ENCODE measurements at places on chromosomes 1 and 21.

DNA sequence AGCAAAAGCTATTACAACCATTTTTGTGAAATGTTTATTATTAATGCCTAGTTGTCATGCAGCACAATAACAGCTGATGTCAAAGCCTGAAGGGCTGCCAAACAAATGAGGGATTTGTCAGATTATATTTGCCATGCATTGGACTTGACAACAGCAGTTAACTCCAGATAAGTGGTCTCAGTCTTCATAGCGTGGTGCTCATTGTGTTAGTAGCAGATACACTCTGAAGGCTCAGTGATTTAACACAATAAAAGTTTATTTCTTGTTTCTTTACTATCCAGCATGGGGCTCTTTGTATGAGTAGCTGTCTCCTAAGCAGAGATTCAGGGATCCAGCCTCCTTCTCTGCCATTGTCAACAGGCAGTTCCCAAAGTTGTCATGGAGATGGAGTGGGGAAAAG is 76.0 kb upstream of the PTGFRN start:
- no peak for DNase-seq

- no peak for DNase-seq
These were observed 95.9 kb downstream of the RASAL2 start for GRCh38 chr1:178189814-178190213.

DNA sequence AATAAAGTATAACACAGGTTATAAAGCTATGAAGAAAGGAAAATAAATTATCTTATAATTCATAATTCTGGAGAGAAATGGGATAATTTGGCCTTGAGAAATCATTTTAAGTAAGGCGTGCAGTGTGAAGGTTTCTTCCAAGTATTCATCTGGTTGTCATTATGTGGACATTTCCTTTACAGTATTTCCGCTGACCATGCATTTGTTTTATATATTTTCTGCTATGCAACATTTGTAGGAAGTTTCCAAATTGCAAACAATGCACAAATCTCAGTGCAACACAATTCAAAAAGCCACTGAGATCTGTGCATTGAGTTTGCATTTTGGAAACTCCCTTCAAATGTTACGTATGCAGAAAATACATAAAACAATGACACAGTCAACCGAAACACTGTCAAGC is 17.8 kb downstream of the ZNF670 start:
- DNase-seq, result no peak

DNA sequence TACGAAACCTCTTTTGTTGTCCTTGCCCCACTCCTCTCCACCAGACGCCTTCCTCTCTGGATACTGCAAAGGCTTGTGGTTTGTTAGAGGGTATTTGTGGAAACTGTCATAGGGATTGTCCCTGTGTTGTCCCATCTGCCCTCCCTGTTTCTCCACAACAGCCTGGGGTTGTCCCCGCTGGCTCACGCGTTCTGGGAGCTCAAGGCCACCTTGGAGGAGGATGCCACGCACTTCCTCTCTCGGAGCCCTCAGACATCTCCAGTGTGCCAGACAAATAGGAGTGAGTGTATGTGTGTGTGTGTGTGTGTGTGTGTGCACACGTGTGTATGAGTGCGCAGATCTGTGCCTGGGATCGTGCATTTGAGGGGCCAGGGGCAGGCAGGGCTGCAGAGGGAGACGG is 37.6 kb upstream of the IL19 start:
- DNase-seq, result no peak

- DNase-seq, result peak; percentile 37
These were observed 81.6 kb upstream of the LRRC8D start for GRCh38 chr1:89739013-89739843.

DNA sequence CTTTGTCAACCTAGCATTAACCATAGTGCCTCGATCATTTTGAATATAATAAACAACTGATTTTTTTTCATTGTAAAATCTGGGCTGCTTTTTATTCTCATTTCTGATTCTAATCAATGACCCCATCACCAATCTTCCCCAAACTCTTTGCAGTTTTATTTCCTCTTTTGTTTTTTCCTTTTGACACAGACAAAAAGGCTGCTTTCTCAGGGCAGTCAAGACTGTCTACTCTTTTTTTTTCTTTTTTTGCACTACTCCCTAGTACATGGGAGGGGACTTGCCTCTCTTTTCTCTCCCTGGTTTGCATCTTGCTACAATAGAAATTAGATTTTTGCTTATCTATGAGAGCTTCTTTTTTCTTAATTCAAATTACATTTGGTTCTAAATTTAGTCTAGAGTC is 987.9 kb downstream of the ADGRL2 start:
- no peak for DNase-seq

- DNase-seq, result no peak
These were observed 126.3 kb upstream of the TMPRSS2 start for GRCh38 chr21:41634211-41634694.

DNA sequence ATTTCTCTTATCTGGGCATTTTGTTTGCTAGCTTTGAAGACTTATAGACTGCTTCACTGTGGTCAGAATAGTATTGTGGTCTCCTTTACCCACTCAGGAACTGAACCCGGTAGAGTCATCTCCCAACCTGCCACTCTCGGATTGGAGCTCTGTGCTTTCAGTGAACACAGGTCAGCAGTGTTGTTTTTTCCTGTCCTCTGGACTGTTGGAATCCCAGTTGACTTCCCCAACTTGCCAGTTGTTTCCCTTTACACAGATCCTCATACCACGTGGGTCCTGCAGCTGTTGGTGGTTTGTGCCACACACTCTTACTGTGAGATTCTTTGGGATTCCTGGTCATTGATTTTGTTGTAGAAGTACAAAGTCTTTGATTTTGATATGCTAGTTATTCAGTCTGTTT is 214.1 kb downstream of the DYRK1A start:
- no peak for DNase-seq

GRCh38 chr1:19533626-19534025 is 48.3 kb upstream of the CAPZB start:
- DNase-seq, result no peak

- peak; percentile 12 for DNase-seq
These were observed 34.1 kb downstream of the OR2G3 start for GRCh38 chr1:247639381-247639981.

GRCh38 chr1:186295980-186296379 is 79.1 kb downstream of the TPR start:
- no peak for DNase-seq

GRCh38 chr1:161379071-161379470 is 11.4 kb upstream of the CFAP126 start:
- no peak for DNase-seq

GRCh38 chr1:93681101-93681988 is at the start of gene BCAR3:
TSS of gene BCAR3 (minus strand) at chr1:93681837. CDS start at chr1:93674930, 6,907 bp downstream.
- DNase-seq, result no peak

DNA sequence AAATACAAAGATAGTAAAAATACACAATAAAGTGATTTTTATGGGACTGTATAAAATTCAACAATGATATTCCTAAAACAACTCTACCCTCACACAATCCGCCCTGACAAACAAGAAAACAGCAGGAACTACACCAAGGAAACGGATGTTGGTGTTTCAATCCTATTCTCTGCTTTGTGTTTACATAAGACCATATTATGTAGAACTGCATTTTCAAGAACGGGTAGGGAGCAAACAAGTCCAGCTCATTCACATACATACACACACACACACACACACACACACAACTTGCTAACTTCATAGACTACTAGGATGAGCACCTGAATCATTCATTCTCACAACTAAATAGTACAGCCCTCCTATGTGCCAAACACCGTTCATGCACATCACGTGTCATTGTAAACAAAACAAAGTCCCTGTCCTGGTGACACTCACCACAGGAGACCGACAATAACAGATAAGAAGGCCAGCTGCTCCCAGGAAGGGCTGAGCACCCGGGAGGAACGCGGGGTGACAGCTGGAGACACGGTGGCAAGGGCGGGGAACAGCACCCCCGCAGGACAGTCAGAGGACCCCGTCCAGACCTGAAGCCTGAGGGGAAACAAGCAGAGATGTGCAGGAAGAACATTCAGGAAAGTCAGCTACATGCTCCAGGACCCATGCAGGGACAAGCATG is 43.0 kb downstream of the NPHP4 start:
- DNase-seq, result no peak

DNA sequence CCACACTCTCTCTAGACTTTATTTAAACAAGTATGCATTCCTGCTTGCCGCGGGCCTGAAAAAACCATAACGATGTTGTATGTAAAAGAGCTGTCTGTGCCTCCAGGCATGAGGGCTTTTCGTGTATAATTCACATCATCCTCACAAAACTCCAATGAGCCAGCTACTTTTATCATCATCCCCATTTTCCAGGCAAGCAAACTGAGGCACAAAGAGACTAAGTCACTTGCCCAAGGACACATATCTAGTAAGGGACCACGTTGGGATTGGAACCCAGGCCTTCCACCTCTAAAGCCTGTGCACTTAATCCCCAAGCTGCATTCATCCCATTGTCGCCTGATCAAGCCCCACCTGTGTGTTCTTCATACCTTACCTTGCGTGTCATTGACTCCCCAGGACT is 226.9 kb downstream of the KAZN start:
- no peak for DNase-seq

GRCh38 chr1:54751426-54751825 is 12.9 kb downstream of the PARS2 start:
- DNase-seq, result no peak

DNA sequence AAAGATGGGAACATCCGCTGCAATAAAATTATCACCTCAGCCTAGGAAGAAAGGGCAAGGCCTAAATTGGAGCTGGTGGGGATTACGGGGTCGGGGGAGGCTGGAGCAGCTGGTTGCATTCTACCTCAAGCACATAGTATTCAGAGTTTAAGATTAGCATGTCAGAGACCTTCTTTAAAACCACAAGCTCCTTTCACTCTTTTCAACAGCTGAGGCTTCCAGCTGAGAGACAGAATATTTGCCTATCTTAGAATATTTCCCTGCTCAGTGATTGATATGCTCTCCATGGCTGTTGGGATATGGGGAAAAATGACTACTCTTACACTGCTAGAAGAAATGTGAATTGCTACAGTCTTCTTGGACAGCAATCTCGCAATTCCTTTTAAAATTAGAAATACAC is 248.6 kb downstream of the TBX15 start:
- no peak for DNase-seq
